CD4-positive, alpha-beta T cell treated with Interleukin-1 beta for 1 hour (primary cell): ENCODE measurements at places on chromosomes 16 and 17.

DNA sequence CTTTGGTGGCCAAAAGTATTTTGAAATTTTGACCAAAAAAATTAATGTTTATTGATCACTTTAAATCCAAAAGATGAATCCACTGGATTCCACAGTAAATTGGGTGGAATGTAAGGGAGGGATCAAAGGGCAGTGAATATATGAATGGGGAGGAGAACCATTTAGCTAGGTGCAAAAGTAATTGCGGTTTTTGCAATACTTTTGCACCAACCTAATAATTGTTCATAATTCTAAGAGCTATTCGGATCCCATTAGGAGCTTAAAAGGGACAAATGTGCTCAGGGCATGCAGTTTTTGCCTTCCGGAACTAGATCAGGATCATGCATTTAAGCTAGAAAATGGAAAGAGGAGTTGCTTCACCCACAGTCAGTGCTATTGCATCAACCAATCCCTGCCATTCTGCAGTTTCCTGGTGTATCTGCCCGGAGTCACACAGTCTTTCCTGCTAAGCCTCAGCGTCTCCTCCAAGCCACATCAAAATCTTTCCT is at the start of gene LPO:
TSS of gene LPO (plus strand) at position 438 of the 488 bp plus-strand sequence. CDS start 4,396 bp downstream, outside the sequence.
- no peak for DNase-seq

DNA sequence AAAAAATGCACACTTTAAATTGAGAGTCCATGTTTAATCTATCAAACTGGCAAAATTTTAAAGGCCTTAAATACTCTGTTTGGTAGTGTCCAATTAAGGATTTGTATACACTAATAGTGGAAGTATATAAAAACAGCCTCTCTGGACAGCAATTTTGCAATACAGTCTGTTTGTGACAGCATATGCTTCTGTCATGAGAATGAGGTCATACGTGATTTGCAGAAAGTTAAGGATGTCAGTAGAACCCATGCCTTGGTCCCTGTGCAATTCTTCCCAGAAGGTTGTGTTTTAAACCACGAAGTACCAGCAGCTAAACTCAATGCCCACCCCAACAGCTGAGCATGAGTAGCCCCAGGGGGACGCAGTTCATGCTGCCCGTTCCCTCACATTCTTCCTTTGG is 78.4 kb downstream of the AIPL1 start:
- DNase-seq, result no peak

GRCh38 chr17:36730857-36731490 is 129.6 kb downstream of the MRM1 start:
- DNase-seq, result no peak

DNA sequence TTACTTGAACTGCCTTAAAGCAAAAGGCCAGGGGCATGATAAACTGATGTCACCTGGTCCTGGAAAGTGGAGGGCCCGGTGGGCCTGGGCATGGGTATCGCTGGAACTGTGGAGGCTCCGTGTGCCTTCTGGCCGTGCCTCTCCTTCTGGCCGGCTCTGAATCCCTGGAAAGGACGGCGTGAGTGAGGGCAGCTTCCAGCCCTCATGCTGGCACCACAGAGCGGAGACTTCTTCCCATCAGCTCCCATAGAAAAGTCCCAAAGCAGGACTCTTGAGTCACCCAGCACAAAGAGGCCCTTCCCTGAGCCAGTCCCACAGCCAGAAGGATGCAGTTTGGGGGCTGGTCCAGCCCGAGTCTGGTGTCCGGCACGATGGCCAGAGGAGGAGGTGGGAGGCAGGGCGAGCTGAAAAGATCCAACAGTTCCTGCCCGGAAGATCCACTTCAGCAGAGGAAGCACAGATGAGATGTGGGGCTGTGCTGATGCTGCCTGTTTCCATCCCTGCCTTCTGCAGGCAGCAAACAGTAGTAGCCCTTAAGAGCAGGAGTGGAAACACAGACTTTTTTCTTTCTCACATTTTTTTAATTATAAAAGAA is 7.8 kb downstream of the GAA start:
- no peak for DNase-seq

DNA sequence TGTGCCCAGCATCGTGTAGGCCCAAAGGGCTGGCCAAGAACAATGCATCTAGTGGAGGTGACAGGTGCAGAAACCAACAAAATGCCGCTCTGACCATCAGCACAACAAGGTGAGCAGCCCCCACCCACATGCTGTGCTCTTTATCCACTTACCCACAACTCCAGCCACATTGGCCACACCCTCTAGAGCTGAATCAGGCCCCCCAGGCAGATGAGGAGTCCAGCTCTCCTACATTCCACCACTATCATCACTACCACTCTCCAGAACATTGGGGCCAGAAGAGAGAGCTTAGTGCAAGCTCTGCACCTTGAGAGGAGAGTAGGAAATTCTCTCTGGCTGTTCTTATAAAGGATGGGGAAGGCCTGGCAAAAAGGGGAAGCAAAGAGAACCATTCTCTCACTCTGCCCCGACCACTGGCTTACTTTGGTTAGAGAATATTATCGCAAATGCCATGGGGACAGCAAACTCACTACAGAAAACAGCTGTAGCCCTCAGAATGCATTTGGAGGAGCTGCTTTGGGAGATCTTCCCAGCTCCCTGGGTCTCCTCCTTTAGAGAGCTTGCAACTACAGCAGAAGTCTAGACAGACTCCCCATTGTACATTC is 75.0 kb downstream of the TMEM132E start:
- DNase-seq, result no peak

GRCh38 chr17:68910251-68910705 is 44.9 kb downstream of the ABCA8 start:
- no peak for DNase-seq

GRCh38 chr16:24534620-24535019 is 4.7 kb upstream of the RBBP6 start:
- no peak for DNase-seq

GRCh38 chr17:27236717-27237315 is 57.1 kb upstream of the WSB1 start:
- peak; percentile 78 for DNase-seq

- DNase-seq, result no peak
Measured at GRCh38 chr16:48949636-48950035, 332.0 kb downstream of the CBLN1 start.

- no peak for DNase-seq
Measured at GRCh38 chr16:69924041-69924775, 26.9 kb upstream of the CLEC18A start.

GRCh38 chr16:28873543-28874201 is 4.6 kb upstream of the ATP2A1 start:
- DNase-seq, result peak; percentile 68

GRCh38 chr16:51002881-51003490 is 148.1 kb downstream of the SALL1 start:
- DNase-seq, result no peak

GRCh38 chr16:15810411-15810810 is 46.4 kb downstream of the MYH11 start:
- DNase-seq, result no peak
